ENCODE measurements at places on chromosomes 13 and 19.

DNA sequence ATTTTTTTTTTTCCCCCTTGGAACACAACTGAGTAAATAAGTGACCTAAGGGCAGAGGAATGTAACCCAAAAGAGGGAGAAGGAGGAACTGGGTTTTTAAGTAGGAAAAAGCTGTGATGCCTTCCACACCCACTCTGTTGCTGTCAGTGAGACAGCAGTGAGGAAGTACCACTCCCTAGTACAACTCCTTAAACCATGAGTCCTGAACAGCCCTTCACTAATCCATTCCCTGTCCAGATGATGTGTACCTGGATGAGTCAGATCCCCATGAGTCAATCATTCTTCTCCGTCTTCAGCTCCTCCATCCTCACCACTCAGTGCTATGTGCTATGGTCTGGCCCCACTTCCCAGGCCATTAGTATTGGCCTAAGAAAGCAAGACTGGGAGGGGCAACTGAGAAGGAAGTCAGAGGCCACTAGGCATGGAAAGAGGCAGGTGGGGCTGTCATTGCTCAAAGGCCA is 12.9 kb upstream of the CXCL17 start:
- no peak for DNase-seq

DNA sequence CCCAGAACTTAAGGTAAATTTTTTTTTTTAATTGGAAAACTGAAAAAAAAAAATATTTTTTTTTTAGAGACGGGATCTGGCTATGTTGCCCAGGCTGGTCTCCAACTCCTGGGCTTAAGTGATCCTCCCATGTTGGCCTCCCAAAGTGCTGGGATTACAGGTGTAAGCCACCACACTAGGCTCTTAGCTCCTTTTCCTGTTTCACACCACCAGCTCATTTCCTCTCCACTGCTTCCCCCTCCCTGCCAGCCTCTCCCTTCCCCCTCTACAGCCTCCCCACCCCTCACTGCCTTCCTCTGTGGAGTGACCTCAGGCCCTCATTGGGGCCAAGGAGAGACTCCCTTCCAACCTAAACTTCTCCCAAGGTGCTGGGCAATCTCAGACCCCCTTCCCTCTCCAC is 4.2 kb upstream of the GIPR start:
- no peak for DNase-seq

DNA sequence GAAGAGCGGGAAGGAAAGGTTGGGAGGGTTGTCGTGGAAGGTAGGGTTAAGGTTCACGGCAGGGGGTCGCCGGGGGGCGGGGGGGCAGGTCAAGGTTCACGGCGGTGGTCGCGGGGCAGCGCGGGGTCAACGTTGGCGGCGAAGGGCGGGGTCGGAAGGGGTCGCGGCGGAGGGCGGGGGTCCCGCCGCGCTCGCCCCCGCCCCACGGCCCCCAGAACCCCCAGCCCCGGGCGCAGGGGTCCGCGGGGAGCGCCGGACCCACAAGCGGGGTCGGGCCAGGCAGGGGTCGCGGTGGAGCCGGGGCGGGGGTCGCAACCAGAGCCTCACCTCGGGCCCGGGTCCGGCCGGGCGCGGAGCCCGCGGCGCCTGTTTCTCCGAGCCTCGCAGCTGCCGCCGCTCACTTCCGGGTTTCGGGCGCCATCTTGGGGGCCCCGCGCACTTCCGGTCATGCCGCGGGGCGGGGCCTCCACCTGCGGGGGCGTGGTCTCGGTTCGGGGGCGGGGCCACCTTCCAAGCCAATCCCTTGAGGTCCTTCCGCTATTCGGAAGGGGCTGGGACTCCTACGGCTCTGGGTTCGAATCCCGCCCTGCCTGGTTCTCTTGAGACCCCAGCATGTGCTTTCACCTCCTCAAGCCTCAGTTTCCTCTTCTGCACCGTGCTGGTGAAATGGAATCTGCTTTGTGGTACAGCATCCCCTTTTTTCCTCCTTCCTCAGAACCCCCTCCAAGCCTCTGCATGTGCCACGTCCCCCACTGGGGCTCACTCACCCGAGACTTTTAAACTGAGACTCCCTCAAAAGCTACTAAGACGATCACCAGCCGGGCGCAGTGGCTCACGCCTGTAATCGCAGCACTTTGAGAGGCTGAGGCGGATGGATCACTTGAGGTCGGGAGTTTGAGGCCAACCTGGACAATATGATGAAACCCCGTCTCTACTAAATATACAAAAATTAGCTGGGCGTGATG is at the start of gene SBNO2:
TSS of gene SBNO2 (minus strand) at position 424 of the 965 bp plus-strand sequence. CDS start 19,992 bp downstream, outside the sequence.
- DNase-seq = peak; percentile 59

DNA sequence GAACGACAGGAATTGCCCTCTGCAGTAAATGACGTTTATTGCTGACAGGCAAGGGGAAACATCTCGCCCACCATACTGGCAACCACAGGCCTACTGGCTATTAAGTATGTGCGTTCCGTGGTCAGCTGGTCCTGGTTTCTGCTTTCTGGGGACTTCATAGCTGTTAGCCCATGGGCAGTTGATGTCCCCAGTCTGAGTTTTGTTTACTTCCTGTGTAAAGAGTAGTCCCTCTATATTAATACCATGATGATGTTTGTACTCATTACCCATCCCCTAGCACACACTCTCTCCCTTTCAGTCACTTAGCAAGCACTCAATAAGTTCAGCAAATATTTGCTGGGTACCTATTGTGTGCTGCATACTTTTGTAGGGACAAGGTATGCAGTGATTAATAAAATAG is 6.5 kb upstream of the MIA start:
- DNase-seq = no peak
